Fibroblast of skin of scalp (primary cell): ENCODE measurements at places on chromosomes 7 and 10.
A peak's percentile ranks its signal among the peaks of the same experiment; 100 is the strongest.

- DNase-seq: no peak
Observed at GRCh38 chr10:28924717-28925116, 247.4 kb downstream of the BAMBI start.

DNA sequence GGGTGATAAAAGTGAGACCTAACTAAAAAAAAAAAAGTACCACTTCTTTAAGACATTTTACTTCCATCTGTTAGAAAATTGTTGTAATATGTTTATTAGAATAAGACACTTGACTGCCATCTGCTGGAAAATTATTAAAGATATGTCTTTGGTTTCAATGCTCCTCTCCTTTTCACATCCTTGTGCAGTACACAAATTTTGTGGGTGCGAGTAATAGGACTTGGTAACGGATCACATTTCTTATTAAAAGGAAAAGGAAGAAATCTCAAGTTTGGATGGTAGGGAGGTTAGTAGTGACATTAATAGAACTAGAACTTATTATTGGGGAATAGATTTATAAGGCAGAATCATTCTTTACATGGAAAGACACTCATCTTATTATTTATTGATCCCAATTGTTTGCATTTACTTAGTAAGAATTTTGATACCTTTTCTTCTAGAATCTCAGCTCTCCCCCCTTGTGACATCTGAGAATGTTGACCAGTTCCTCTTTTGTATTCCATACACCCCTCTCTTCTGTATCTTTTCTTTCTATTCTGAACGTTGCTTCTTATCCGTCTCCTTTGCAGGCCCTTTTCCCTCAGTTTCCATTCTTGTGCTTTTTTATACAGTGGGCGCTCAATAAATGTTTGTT, 43.0 kb upstream of the RPA3 start:
- DNase-seq: peak; percentile 68

- no peak for DNase-seq
Observed at GRCh38 chr10:47322300-47323061, at the start of gene GDF2. GDF2 (plus strand) TSS chr10:47322454; CDS start chr10:47322669, 215 bp downstream.

DNA sequence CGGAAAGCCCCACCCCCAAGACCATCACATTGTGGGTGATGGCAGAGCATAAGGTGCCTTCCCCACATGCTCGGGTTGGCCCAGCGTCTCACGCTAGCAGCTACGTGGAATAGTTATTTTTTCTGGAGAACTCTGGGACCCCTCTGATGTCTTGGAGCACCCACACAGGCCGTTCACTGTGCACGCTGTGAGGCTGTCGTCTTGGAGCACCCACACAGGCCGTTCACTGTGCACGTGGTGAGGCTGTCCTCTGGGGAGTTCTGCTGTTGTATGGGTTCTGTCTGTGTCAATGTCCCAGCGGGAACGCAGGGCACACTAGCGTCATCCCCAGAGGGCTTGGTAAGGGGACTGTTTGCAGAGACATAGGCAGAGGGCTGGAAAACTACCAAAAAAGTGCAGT, 38.8 kb upstream of the FAM20C start:
- DNase-seq: no peak

DNA sequence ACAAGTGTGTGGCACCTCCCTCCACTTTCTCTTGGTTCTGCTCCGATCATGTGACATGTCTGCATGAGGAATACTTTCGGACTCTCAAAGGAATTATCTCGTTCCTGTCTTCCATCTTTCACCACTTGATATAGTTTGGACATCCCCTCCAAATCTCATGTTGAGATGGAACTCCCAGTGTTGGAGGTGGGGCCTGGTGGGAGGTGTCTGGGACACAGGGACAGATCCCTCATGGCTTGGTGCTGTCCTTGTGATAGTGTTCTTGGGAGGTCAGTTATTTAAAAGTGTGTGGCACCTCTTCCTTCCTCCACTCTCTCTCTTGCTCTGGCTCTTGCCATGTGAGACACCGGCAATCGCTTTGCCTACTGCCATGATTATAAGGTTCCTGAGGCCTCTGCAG, 166.4 kb downstream of the GFRA1 start:
- DNase-seq: no peak

- no peak for DNase-seq
Observed at GRCh38 chr10:46289209-46289810, 2.5 kb downstream of the ANTXRL start.

DNA sequence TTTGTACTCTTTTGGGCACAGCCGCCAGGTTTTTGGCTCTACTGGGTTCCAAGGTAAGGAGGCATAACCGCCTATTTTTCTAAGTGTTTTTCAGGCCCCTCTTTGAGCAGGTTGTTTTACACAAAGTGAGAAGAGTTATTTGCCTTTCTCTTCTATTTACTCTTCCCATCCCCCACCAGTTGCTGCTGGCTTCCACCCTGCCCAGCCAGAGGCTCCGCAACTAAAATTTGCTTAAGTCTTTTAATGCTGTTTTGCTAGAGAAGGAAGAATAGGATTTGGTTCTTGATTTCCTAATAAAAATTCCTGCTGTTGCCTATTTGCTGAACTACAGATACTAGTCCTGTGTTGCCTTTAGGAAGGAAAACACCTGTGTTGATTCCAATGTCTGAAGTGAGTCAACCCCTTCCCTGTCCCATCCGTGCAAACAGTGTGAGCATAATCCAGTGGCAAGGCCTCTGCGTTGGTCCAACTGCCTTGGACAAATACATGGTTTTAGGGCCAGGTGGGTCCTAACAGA, 1.9 kb downstream of the PLA2G12B start:
- no peak for DNase-seq

DNA sequence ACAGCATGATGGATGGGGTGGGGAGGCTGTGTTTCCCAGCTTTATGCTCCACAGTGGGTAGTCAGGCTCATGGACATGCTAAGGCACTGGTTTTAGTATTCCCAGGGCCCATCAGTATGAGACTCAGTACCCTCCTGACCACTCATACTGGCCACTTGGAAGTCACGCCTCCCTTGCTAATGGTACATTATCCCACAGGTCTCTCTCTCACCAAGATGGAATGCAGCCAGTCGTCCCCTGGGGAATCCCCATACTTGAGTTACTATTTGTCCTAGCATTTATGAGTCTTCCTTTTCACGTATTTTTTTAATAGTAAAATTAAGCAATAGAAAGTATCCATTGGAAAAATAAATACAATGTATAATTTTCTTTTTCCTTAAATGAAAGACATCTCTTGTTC, 80.6 kb upstream of the TBX20 start:
- peak; percentile 22 for DNase-seq

GRCh38 chr10:14740684-14741247, 33.9 kb downstream of the FAM107B start:
- DNase-seq: no peak
